ENCODE measurements at places on chromosomes 6 and 20.

GRCh38 chr20:257419-257818, at the start of gene DEFB132:
TSS of gene DEFB132 (plus strand) at chr20:257724. CDS start at chr20:257779, 55 bp downstream.
- no peak for DNase-seq

- DNase-seq: no peak
Measured at GRCh38 chr6:38636027-38636426, 3.7 kb downstream of the BTBD9 start.

GRCh38 chr6:47919875-47920274, 138.0 kb downstream of the OPN5 start:
- DNase-seq: no peak

GRCh38 chr6:6599468-6599873, 11.0 kb downstream of the LY86 start:
- no peak for DNase-seq

DNA sequence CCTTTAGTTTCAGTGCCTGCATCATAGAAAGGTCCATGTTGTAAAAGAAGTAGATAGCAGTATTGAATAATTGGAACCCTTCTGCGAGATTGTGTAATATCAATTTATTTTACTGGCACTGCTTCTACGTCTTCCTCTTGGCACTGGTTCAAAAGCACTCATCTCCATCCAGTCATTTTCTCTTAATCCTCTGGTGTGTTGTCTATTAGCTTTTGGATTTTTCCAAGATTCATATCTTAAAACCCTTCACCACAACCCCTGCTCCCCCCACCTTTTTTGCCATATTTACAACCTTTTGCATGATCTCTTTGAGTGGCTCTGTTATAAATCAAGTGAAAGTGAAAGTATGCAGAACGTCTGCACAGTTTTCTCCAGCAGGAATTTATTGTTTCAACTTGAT, 76.6 kb upstream of the HSF2 start:
- DNase-seq: peak; percentile 39

DNA sequence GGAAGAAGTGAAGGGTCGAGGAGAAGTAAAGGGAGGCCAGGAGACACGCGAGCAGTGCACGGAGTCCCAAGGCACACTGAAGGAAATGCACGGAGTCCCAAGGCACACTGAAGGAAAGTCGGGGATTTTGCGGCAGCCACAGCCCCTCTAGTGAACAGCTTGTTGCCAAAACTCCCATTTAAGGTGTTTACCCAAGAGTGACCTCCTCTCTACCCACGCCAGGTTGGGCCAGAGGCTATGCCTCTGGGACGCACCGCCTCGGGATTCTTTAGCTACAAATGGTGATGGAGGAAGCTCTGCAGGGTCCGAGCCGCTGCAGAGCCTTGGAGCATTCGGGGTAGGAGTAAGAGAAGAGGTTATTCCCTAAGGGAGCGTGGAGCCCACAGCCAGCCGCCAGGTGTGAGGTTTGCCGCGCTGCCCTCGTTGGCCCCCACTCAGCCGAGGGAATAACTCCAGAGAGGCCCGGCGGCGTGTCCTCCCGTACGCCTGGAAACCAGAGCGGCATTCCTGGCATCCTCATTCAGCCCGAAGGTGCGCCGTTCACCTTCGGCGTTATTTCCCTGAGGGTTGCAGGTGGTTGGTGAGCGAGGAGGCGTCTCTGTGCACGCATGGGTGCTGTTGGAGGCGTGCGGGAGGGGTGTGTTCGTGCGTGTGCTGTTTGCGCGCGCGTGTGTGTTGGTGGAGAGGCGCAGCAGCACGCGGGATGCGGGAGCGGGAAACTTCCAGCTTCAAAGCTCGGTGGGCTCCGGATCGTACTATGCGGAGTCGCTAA, 3.4 kb upstream of the MAFB start:
- no peak for DNase-seq
